ENCODE measurements at places on chromosomes 1 and 21.

DNA sequence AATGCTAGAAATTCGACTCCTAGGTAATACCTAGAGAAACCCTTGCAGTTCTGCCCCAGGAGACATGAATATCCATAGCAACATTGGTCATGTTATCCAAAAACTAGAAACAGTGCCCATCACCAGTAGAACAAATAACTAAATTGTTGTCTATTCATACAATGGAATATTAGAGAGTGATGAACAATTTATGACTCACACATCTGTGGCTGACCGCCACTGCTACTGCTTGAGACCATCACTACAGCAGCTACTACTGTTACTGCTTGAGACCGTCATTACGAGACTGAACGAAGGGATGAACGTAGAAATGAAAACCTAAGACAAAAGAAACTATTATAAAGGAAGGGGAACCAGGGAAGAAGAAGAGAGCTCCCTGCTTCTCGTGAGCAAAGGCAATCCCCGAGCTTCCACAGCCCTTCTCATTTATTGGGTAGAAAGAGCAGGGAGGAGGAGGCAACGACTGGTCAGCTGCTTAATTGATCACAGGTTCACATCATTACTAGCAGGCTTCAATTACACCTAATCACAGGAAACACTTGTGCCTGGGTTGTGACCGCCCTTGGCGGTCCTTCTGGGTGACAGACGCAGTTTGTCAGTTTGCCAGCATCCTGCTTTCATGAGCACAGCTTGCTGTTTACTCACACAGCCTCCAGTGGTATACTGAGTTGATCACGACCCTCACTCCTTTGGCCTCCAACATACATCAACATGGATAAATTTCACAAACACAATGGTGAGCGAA, 14.1 kb upstream of the PADI4 start:
- no peak for DNase-seq

DNA sequence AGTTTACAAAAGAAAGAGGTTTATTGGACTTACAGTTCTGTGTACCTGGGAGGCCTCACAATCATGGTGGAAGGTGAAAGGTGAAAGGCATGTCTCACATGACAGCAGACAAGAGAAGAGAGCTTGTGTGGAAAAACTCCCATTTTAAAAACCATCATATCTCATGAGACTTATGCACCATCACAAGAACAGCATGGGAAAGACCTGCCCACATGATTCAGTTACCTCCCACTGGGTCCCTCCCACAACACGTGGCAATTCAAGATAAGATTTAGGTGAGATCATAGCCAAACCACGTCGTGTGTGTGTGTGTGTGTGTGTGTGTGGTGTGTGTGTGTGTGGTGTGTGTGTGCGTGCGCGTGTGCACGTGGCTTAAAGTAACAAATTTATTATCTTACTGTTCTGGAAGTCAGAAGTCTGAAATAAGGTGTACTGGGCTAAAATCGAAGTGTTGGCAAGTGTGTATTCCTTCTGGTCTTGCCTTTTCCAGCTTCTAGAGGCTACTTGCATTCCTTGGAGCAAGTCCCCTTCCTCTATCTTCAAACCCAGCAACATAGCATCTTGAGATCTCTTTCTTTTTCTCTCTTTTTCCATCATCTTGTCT, 48.1 kb upstream of the MPC2 start:
- no peak for DNase-seq

DNA sequence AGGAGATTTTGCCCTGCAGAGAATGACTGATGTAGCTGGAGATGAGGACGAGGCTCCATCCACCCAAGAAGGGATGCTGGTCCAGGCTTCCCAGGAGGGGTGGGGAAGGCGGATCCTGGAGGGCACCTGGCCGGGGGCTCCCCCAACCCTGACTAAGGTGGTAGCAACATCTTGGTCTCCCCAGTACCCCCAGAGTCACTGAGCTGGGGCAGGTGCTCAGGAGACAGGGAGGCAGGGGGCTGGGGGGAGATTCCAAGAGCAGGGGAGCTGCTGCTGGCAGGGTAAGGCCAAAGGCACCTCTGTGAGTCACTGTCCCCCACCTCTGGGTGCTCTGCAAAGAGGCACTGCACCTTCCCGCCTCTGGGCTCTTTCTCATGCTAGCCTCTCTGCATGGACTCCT, 24.0 kb downstream of the CDCA8 start:
- DNase-seq, result no peak

- no peak for DNase-seq
Measured at GRCh38 chr1:31436596-31437432, 23.8 kb downstream of the SERINC2 start.

DNA sequence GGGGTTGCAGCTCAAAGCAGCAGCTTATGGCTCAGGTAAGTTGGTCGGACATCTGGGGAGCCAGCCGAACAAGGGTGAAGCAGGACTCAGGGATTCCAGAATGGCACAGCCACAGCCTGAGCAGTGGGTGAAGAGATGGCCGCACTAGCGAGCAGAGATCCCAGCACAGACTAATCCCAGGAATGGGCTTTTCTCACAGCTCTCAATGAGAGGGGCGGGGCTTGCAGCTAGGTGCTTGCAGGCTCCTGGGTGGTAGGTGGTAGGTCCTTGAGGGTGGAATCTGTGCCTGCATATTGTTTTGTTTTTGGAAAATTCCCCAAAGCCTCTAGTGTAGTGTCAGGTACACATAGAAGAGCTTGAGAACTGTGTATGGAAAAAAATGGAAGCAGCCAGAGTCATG, 9.0 kb downstream of the KIAA0040 start:
- DNase-seq, result no peak

GRCh38 chr1:1162597-1163537, 10.8 kb upstream of the TTLL10 start:
- DNase-seq, result no peak

DNA sequence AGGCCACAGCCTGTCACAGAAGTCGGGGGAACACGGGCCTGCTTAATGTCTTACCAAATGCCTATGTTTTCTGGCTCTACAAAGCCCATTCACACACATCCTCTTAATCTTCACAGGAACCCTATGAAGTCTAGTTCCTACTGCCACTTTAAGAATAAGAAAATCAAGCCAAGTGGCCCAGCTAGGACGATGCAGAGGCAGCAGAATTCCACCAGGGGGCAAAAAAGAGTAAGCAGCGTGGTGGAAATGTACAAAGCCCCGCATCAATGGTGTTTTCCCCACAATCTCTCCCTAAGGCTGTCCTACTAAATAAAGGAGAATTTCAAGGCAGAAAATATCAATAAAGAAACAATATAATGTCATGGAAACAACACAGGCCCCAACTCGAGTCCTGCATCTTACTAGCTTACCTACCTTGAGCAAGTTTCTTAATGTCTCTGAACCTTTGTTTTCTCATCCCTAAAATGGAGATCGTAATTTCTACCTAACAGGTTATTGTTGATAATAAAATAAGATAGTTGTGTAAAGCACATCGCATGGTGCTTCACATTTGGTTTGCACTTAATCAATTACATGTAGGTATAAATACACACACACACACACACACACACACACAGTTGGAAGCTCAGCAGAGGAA, 21.4 kb downstream of the SEC16B start:
- DNase-seq, result peak; percentile 5

GRCh38 chr1:43464681-43465504, 11.2 kb upstream of the HYI start:
- DNase-seq, result no peak

DNA sequence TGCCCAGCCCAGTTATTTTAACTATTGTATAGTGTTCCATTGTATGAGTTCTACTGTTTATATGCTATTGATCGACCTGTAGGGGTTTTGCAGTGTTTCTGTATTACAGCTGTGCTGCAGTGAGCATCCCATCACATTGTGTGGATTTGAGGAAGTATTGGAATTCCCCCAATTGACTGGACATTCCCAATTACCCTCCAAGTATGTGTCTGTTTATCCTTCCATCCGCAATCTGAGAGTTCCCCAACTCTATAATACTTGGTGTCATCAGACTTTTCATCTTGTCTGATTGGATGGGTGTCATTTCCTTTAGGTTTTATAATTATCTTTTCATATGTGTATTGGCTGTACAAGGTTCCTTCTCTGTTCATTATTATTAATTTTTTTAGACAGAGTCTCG, 27.8 kb downstream of the PSEN2 start:
- DNase-seq, result no peak

DNA sequence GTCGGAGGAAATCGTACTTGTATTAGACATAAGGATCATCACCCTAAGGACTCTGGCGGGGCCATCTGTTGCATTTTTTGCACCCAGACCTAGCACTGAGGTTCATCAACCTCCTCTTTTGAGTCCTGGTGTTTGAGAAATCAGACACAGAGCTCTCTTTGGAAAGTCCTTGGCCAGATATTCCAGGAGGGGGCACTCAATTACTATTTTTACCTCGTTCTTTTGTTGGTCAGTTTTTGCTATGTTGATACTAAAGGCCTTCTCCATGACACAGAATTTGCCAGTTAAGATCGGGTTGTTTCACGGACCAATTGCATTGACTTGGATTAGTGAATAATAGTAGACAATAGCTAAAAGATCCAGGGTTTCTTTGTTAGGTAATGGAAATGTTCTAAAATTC, 711.2 kb downstream of the KCNT2 start:
- no peak for DNase-seq

DNA sequence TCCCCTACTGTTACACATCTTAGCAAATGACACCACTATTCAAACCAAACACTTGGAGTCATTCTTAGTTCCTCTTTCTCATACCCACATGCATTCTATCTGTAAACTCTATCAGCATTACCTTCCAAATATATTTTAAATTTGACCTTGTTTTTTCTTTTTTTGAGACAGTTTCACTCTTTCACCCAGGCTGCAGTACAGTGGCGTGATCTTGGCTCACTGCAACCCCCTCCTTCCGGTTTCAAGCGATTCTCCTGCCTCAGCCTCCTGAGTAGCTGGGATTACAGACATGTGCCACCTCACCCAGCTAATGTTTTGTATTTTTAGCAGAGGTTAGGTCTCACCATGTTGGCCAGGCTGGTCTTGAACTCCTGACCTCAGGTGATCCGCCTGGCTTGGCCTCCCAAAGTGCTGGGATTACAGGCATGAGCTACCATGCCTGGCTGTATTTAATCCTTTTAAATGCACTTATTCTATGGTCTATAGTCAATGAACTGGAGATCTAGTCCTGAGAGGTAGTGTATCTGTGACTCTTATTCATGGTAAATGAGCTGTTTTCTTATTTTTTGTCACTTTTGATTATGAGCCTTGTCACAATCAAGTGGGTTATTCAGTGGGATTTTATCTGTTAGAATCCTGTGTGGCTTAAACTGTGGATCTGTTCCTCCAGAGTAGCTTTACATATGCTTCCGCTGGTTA, 73.1 kb downstream of the GATAD2B start:
- DNase-seq, result peak; percentile 2

- DNase-seq, result no peak
Measured at GRCh38 chr1:204255966-204256365, 42.2 kb upstream of the GOLT1A start.

GRCh38 chr1:206921772-206922265, at the start of gene FCMR:
FCMR (minus strand) TSS chr1:206921941; CDS start chr1:206921854, 87 bp downstream.
- DNase-seq, result peak; percentile 69

DNA sequence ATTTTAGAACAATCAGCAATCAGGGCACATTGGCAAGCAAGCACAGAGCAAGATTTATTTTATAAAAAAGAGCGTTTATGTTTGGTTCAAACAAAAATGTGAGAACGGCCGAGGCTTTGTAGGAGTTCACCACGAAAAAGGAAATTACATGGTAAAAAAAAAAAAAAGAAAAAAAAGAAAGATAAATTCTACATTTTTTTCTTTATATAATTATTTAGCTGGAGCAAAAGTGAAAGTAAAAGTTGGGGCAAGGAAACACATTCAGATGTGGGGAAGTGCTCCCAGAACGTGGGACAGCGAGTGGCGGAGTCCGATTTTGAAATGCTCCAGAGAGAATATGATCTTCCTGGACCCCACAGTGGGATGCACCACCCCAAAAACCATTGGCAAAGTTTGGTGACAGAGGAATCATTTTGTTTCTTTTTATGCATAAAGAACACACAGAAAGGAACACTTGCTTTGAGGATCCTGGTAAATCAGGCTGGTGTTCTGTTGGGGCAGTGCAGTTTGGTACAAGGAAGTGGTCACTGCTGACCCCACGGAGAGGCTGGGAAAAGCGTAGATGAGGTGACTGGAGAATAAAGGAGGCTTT, 16.3 kb upstream of the ATP5PO start:
- DNase-seq, result peak; percentile 44

DNA sequence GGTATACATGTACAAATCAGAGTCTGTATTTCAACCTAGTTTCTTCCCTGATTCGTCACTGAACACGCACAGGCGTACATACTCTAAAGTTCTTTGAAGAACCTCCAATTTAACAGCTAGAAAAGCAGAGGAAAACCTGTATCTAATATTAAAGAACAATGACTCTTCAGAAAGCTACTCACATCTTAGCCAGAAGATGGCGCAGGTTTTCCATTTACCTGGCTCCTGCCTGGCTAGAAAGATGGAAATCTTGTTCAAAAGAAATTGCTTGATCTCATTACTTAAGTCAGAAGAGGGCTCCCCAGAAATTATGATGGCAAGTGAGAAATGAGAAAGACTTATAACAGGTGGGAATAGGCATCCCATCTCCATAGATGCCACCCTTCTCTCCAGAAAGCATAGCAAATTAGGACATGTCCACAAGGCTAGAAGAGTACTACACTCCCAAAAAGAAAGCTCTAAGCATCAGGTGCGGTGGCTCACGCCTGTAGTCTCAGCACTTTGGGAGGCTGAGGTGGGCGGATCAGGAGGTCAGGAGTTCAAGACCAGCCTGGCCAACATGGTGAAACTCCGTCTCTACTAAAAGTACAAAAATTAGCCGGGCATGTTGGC, 19.0 kb upstream of the L1TD1 start:
- DNase-seq, result no peak
